ENCODE measurements at places on chromosomes 1 and 21.
A peak's percentile ranks its signal among the peaks of the same experiment; 100 is the strongest.

GRCh38 chr1:232547938-232548484 lies 81.9 kb downstream of the SIPA1L2 start:
- DNase-seq, result no peak

- DNase-seq, result peak; percentile 56
Measured at GRCh38 chr1:57623039-57623790, 199.4 kb upstream of the DAB1 start.

DNA sequence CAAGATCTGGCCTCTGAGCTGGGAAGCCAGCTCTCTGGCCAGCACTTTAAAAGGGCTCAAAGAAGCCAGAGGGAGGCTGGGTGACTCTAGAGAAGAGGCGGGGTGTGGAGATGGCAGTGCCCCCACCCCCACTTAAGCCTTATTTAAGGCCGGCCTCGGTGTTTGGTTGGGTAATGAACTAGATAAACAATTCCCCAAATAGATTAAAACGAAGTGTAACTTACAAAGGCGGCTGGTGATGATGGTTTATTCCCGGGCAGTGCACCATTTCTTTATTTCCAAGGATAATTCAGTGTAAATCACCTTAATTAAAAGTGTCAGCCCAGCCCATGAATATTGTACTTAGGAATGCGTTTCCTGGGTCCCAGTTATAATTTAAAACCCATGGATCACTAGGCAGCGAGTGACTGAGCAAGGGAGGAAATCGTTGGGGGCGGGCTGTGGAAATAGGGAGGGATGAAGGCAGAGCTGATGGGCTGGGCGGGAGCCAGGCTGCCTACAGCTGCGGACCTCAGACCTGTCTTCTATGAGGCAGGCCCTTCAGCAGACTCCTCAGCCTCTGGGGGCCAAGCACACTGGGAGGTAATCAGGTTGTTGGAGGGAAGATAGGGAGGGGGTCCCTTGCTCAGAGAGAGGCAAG lies 54.9 kb downstream of the TMEM53 start:
- peak; percentile 96 for DNase-seq

- DNase-seq, result no peak
Measured at GRCh38 chr1:20476265-20477038, 9.6 kb downstream of the CAMK2N1 start.

GRCh38 chr1:3002349-3003038 lies 18.8 kb upstream of the ACTRT2 start:
- DNase-seq, result no peak

DNA sequence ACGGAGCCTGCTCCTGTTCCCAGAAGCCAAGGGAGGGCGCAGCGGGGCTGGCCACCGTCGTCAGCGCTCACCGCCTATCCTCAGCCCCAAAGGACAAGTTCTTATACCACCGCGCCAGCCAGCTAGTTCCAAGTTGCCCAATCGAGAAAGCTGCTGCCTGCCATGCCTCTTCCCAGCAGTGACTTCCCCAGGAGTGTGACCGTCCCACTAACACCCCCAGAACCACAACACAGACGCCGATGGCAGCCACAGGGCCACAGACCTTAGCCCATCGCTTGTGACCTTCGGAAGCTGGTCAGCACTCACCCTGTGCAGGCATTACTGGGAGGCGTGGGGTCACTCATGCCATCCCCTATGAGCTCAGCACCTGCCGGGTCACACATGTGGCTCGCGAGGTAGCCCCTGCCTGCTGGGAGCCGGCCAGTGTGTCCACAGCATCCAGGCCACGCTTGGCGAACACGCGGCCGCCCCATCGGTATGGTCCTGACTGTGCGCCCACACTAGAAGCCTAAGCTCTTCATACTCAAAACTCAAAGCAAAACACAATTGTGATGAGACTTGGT lies 20.1 kb downstream of the NADK start:
- no peak for DNase-seq

- peak; percentile 57 for DNase-seq
Measured at GRCh38 chr1:6889875-6890480, 104.7 kb downstream of the CAMTA1 start.

DNA sequence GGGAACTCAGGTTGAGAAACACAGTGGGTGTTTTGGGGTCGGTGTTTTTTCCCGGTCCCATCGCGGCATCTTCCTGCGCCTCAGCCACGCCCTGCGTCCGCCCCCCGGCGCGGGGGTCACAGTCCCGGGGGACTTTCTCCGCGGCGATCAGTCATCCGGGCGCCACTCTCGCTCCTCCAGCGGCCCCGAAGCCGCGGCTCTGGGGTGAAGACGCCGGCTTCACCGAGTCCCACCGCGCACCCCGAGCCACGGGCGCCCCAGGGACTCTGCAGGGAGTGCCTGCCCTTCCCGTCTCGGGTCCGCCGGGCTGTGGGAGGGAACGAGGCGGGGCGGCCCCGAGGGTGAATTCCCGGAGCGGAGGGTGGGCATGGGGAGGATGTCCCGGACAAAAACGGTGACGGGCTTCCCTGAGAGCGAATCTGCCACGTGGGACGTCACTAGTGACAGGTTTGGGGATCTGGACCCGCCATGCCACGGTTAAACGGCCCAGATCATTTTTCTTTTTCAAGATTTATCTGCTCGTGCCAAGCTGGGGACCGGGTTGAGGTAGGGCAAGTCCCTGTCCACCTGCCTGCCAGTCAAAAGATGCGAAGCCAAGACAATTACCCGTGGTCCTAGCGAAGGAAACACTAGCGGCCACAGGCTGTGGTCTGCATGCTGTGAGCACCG lies 717 bp upstream of the BATF3 start:
- DNase-seq, result no peak

- no peak for DNase-seq
Measured at GRCh38 chr1:47805018-47805417, 192.2 kb downstream of the TRABD2B start.

DNA sequence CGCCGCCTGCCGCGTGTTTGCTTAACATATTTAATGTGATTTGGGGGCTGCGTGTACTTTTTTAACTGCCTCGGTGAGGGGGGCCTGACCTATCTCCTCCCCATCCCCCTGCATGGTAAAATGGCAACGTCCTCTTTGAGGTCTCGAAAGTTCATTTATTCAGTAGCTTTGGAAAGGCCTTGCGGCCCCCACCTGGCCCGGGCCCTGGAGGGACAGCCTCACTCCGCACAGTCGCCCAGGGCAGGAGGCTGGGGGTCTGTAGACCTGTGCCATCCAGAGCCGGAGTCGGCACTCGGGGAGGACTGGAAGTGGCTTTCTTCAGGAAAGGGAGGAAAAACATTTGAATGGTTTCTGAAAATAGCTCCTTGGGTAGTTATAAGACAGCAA lies 38.0 kb upstream of the ACTRT2 start:
- no peak for DNase-seq

DNA sequence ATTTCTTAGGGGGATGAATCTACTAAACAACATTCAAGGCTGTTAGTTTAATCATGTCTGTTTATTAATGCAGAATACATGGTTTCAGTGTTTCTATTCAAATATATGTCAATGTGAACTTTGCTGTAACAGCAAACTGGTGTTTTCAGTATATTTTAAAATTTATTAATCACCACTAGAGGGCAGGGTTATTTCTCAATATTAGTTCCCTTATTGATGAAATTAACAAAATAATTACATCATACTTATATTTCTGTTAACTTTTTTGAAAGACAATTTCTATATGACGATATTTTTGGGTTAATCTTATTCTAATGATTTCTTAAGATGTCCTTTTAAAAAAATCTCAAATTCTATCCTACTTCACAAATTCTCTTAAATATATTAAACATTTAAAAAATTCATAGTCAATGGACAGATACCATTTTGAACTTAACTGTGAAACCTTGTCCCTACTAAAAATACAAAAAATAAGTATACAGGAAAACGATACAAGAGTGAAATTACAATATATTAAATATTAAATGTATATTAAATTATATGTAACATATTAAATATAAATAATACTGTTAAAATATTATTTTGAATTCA lies 1034.1 kb upstream of the PRMT6 start:
- peak; percentile 16 for DNase-seq

GRCh38 chr1:154427173-154428139 lies 22.3 kb downstream of the IL6R start:
- no peak for DNase-seq

DNA sequence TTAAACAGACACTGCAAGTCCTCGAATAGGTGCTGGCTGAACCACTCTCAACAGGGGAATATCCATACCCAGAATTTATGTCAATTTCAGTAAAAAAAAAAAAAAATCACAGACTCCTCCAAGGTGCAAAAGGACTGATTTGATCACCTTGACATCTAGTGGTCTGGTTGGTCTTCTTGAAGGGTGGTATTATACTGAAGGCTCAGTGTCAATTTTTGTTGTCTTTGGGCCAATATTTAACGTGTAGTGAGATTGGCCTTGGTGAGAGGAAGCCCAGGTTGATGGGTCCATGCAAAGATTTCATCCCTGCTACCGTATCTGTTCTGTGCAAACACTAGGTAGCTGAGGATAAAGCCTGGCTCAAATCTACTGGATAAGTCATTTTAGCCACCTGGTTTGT lies 4.0 kb upstream of the GBP5 start:
- peak; percentile 6 for DNase-seq

DNA sequence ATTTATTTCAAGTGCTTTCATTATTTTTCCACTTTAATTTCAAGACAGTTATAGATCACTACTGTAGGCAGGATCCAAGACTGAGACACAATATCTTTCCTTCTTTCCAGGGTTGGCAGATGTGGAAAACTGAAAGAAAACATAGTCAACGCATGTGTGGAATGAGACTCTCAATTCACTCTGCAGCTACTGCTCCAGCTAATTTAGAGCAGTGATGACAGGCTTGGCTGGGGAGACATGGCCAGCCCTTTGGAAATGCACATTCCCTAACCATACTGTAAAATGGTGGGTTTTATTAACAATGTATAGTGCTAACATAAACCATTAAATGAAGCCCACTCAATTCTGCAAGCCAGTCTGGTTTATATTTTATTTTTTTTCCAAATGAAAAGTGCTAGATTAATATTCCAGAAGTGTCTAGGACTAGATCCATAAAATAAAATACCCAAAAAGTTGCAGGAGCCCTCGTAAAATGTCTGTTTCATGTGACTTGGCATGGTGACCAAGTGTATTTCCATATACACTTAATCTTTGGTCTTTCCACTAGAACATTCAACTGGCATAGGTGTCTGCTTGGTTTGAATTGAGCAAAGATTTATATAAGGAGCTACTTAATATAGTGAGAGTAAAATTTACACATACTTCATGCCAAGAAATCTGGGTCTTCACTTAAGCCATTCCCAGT lies 32.9 kb downstream of the COL11A1 start:
- no peak for DNase-seq

DNA sequence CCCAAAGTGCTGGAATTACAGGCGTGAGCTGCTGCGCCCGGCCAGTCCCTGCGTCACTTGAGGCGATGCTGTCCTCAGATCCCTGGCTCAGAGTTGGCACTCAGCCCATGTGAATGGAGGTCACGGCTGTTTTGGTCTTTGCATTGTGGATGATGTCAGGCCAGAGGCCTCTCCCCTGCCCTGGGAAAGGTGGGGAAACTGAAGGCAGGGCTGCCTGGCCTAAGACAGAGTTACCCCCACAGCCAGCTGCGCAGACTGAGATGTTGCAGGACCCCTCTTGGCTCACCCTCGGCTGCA lies 821 bp downstream of the MASP2 start:
- no peak for DNase-seq

GRCh38 chr1:219331424-219331823 lies 157.7 kb downstream of the LYPLAL1 start:
- DNase-seq, result no peak

GRCh38 chr1:167551362-167551761 lies 2.2 kb downstream of the CREG1 start:
- no peak for DNase-seq

- DNase-seq, result peak; percentile 83
Measured at GRCh38 chr21:45292399-45293219, 4.9 kb upstream of the POFUT2 start.

GRCh38 chr1:225519166-225519863 lies 91.5 kb upstream of the LBR start:
- no peak for DNase-seq

DNA sequence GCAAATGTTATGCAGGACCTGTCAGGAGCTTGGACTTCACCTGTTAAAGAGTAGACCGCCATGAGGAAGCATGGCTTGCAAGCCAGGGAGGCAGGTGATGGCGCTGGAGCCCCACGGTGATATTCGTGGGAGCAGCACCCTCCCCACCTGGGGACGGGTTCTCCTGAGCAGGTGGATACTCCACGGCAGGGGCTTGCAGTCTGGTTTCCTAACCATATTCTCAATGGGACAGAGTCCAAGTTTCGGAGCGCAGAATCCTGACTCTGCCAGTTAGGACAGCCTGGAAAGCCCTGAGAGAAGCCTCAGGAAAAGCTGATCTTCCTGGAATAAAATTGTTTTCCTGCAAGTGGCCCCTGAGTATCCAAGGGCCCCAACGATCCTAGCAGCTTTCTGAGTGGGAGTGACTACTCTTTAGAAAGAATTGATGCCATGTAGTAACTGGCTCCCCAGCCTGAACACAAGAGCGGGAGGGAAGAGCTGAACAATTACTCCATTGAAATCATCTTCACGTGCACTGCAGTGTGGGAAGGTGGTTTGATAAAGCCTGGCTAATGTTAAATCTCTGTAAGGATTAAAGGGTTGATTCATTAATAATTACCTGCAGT lies 146.3 kb upstream of the RAB4A start:
- no peak for DNase-seq

GRCh38 chr1:82979593-82980236 lies 1019.2 kb downstream of the TTLL7 start:
- DNase-seq, result no peak

GRCh38 chr1:100028765-100029164 lies 59.0 kb downstream of the SLC35A3 start:
- DNase-seq, result no peak

DNA sequence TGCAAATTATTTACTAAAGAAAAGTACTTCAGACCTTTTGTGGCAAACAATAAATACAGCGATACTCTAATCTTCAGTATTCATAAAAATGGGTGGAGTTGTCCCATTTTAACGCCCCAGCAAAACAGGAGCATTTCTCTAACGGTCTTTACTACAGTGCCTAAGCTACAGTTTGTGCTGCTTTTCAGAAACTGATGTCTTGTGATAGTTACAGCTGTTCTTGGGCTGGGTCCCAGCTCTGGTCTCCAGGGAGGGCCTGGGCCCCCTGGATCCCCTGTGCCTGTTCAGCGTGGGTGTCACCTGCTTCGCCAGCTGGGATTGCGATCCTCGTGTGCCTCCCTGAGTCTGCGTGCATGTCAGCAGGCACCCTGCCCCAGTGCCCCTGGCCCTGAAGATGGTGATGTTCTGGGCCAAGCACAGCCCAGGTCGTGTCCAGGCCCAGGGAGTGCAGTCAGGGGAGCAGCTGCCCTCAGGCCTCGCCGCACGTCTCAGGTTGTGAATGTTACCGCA lies 64.0 kb upstream of the DIP2A start:
- no peak for DNase-seq

DNA sequence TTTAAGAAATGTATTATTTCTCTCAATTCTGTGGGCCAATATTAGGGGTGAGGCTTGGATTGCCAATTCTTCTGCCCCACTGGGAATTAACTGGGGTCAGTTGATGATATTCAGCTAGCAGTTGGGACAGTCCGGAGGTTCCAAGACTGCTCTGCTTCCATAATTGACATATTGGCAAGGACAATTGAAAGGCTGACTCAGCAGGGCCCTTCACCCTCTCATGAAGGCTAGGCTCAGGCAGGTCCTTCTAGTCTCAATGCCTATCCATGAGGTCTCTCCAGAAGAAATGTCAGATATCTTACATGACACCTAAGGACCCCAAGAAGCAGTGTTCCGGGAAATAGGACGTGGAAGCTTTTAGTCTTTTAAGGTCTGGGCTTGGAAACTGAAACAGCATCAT lies 13.3 kb upstream of the RNF11 start:
- no peak for DNase-seq
